Activated CD8-positive, alpha-beta T cell treated with anti-CD3 and anti-CD28 coated beads for 36 hours (primary cell): ENCODE measurements at places on chromosomes 4 and X.

- DNase-seq = no peak
Observed at GRCh38 chrX:1516596-1517104, 20.3 kb downstream of the P2RY8 start.

DNA sequence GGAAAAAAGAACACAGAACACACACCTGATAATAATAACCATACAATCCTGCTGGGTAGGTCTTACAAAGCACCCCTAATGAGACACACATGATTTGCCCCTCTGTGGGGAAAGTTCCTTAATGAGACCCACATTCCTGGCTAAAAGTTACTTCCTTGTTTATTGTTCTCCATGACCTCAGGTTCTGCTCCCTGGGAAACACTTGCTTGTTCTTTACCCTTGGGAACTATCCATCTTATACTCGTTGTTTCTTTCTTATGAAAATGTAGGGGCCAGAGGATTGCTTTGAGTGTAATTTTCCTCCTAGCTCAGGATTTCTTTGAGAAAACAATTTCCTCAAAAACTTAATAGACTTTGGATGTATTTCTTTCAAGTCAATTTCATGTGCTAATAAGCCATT, 52.1 kb upstream of the PCDH10 start:
- no peak for DNase-seq

- no peak for DNase-seq
Observed at GRCh38 chr4:62952366-62952765, 1456.9 kb downstream of the TECRL start.

DNA sequence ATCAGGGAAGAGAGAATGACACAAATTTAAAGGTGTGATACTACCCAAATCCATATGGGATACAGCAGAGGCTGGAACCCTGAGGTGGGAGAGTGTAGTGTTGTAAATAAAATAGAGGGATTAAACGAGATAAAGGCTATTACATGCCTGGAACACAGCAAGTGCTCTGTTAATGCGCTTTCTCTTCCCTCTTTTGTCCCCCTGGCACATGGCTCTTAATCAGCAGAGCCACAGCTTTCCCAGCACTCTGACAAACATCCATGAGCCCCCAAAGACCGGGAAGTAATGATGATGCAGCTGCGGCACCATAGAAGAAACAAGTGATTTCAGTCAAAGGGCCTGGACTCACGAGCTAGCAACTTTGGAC, 85.9 kb downstream of the RASL11B start:
- DNase-seq = no peak

GRCh38 chr4:17030543-17030942, 132.1 kb upstream of the LDB2 start:
- no peak for DNase-seq

DNA sequence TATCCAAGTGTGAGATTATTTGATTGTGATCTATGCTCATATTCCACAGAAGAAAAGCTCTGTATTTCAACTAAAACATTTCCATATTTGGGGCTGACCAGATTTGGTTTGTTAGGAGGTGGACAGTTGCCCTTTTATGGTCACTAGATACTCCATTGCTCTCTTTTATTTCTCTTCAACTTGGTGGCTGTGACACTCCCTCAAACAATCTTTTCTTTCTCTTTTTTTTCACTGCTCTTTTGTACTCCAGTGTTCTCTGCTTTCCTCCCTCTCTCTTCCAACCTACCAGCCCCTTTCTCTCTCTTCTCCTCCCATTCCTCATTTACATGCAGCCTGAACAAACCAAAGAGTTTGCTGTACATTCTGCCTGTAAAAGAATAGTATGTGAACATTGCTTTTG, 48.8 kb downstream of the RBPJ start:
- no peak for DNase-seq

- no peak for DNase-seq
Observed at GRCh38 chr4:12447451-12447850, 1018.8 kb upstream of the HS3ST1 start.

DNA sequence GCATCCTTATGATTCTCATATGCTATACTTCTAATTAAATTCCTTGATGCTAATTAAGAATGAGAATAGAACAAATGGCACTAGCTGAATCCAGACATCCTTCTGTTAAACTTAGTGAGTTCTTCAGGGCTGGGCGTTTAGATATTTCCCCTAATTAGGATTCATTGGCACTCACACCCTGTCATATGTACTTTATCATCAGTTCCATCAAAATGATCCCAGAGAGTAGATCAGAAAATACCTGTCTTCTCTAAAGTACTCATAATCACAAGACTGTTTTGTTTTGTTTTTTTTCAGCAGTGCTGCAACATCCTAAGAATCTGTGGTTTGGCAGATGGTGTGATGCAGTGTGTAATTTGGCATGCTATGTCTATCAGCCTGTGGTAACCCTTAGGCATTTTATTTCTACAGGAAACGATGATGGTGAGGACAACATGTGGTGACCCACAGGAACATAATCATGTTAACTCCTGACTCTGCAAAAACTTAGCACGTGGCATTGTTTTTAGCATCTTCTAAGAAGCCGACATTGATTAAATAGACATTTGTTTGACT, 2528.4 kb downstream of the ARAP2 start:
- no peak for DNase-seq

DNA sequence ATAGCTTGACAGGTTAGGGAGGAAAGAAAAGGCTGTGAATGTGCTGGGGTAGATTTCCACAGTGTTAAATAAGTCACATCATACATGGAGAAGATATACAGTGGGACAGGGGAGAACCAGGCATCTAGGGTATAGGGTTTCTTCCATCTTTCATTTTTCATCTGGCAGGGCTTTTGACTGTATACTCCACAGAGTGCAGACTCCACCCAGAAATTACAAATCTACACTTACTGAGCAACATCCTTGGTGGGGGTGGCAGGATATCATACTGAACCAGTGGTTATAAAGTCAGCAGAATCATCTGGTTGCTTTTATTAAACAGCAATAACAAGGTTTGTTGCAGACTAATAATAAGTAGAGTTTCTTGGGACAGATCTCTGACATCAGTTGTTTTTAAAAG, 154.2 kb downstream of the NPNT start:
- DNase-seq = no peak

- DNase-seq = no peak
Observed at GRCh38 chr4:48945981-48946380, 39.4 kb upstream of the OCIAD2 start.

GRCh38 chr4:156829201-156829873, 142.3 kb downstream of the PDGFC start:
- no peak for DNase-seq

DNA sequence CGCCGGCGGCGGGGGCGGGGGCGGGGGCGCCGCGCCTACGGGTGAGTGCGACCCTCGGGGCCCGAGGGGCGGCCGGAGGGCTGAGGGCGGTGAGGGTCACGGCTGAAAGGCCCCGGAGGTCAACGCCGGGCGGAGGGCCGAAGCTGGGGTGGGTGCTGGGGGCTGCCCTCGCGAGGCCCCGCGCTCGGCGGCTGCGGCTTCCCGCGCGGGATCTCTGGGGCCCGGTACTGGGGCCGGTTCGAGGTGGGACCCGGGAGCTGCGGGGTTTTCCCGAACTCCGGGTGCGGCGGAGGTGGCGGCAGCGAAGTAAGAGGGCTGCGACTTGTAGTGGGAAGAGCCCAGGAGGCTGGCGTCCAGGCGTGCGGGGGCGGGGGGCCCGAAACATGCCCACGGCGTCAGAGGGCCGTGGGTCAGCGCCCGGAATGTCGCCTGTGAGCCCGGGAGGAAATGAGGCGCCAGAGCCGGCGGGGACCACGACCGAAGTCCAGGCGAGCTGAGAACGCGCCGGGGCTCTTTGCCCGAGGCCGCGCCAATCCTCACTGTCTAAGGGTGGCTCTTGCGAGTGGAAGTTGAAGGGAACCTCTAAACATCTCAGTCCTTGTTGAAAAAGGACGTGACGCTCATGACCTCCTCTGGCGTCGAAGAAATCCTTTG, 407 bp downstream of the IL13RA1 start:
- no peak for DNase-seq

- DNase-seq = no peak
Observed at GRCh38 chr4:1629699-1630083, 54.4 kb downstream of the FAM53A start.

DNA sequence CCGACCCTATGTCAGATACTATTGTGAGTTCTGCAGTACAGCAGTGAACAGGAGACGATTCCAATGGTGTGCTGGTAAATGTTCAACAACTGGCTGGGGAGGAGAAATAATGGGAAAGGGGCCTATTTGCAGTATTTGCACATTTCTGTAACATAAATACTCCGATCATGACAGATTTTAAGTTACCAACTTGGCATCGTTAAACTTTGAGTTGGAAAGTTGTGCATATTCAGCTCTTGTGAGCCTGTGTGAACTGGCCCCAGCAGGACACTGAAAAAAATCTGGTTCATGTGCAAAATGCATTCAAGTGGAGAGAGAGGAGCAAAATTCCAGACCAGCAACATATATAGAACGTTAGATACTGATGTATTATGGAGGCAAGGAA, 175.0 kb downstream of the MAPK10 start:
- DNase-seq = no peak

DNA sequence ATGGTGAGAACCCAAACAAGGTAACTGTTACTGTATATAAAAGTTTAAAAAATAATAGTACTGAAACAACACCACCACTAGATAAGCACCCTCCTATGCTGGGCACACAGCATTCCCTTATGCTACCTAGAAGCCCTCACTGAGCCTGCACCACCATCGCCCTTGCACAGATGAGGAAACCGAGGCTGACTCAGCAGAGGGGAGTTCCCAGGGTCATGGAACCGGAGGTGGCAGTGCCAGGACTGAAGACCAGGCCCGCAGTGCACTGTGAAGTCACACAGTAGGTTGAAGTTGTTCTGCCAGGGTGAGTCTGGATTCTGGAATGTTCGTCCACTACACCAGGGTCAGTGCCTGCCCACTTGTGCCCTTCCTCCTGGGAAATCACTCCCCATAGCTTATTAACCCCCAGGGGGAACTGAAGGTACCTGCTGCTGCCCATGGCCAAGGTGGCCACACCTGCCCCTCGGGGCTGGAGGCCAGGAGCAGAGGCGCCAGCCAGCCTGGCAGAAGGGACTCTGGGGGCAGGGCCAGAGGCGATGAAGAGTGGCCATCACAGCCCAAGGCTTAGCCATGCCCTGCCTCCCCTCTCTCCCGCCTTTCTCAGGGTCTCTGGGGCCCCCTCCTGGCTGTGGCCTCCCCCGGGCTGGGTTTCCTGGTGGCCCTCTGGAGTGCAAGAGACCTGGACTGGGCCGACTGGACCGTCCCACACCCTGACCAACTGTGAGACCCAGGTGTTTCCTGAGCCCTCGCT, 15.1 kb upstream of the ABLIM2 start:
- DNase-seq = no peak

DNA sequence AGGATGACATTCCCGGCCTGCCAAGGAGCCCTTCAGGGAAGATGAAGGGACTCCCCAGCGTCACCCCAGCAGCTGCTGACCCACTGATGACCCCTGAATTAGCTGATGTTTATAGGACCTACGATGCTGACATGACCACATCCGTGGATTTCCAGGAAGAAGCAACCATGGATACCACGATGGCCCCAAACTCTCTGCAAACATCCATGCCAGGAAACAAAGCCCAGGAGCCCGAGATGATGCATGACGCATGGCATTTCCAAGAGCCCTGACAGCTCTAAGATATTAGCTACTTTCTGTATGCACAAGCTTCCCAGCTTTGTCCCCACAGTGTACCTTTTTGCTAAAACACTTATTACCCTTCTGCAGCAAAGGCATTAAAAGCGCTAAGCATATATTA, 14.4 kb downstream of the AMBN start:
- no peak for DNase-seq

GRCh38 chrX:65697211-65697641, 29.8 kb downstream of the MSN start:
- DNase-seq = no peak
